Stimulated activated CD8-positive, alpha-beta memory T cell treated with anti-CD3 and anti-CD28 coated beads, Interleukin-4, amount 100 ng/mL, for 1 hour (primary cell): ENCODE measurements at places on chromosomes 7 and 10.
A peak's percentile ranks its signal among the peaks of the same experiment; 100 is the strongest.

- peak; percentile 62 for DNase-seq
Measured at GRCh38 chr7:101169838-101170551, 4.6 kb upstream of the VGF start.

- no peak for DNase-seq
Measured at GRCh38 chr10:43287056-43288007, 20.5 kb upstream of the RASGEF1A start.

DNA sequence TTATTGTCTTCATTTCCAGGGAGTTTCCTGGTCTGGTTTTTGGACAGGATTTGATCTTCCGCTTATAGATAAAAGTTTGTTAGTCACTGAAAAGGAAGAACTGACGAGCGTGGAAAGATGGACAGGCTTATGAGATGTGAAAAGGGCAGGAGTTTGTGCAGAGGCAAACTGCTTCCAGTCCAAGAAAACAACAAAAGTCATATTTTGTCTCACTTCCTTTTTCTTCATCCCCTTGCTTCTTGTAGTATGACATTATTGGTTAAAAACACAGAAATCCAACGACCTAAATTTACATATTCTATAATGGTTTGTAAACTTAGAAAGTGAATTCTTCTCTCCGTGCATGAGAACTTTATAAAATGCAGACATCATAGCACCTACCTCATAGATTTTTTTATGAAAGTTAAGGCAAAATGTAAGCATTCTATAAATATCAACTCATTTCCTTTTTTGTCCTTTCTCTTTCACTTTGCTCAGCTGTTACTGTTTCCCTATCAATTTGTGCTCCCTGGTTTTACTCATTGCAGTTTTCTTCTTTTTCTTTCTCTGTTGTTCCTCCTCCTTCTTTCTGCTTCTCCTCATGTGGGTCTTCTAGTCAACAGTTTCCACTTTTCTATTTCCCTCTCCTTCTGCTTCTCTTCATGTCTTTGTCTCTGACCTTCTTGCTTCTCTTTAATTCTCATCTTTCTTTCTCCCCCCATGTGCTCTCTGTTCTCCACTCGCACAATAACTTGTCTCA is 370.2 kb downstream of the ARL4A start:
- no peak for DNase-seq

DNA sequence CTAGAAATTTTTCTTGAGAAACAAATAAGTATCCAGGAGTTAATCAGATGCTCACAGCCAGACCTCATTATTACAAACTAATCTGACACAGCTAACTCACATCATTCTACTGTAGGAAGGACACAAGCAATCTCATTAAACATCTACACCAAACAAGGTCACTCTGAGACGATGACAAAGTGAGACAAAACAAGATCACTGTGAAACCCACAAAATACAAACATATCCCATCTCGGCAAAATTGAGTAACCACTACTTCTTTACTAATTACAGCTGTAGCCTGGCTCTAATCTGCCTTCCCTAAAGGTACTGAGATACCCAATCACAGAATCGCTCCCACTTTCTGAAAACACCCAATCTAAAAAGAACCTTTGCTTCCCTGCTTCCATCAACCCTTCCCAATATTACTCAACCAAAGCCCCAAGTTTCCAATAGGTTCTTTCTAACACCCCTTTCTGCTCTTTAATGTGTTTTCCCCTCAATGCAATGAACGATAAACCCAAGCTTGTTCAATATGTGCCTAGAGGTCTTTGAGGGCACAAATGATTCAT is 26.9 kb downstream of the CCDC6 start:
- DNase-seq = no peak

DNA sequence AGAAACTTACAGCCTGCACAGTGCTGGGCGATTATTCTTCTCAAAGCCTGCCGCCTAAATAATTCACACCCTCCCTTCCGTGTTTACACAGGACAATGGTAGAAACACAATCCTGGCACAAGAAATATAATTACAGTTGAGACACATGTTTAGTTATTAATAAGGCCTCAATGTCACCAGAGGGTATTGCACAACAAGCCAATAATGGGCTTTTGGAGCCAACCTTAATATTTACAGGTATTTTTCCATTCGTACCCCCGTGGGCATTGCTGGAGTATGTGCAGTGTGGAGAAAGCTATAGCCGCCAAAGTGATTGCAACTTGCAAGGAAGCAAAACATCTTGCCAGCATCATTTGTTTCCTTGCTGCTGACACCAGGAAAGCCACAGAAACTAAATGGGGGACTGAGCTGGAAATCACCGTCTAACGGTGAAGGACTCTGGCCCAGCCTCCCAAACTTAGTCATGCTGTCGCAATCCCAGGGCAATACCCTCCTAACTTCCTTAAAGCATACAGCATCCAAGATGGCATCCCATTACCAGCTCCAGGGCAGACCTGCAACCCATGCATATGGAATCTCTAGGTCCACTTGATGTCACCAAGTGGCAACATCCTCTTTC is 8.6 kb downstream of the CALN1 start:
- no peak for DNase-seq

DNA sequence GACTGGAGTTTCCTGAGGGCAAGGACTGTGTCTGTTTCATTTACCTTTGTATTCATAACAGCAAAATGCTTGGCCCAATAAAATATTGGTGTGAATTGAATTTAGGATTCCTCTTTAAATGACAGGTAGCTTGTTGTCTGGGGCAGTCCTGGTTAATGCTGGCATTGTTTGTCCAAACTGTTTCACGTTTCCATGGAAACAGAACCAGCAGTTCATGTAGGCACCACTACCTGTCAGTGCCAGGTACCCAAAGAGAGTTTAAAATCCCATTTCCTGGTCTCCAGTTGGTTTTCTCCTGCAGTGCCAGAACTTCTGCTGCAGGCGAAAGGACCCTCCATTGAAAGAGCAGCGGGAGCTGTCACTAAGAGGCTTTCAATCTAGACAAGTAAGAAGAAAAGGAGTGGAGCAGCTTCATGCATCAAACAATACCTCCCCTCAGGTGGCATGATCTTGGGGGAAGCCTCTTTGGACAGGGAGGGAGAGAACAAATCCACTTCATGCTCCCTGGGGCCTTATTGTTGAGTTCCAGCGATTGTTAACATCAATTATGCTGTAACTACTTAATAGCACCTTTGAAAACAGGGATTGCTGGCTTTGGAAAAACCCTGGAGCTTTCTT is 109.6 kb downstream of the KIF20B start:
- DNase-seq = no peak

DNA sequence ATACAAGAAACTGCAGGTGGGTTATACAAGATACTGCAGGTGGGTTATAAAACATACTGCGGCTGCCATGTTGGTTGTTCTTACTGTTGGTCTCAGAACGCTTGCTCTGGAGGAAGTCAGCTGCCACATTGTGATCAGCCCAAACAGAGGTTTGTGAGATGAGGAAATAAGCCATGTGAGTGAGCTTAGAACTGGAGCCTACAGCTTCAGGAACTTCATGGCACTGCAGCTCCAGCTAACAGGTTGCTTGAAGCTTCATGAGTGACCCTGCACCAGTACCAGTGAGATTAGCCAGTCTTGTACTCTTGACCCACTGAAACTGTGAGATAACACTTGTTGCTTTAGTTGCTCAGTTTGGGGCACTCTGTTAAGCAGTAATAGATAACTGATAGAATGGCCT is 74.5 kb upstream of the PRKCQ start:
- DNase-seq = no peak

- DNase-seq = no peak
Measured at GRCh38 chr10:65931291-65932070, 994.4 kb upstream of the LRRTM3 start.
